ENCODE measurements at places on chromosomes 3 and 15.

DNA sequence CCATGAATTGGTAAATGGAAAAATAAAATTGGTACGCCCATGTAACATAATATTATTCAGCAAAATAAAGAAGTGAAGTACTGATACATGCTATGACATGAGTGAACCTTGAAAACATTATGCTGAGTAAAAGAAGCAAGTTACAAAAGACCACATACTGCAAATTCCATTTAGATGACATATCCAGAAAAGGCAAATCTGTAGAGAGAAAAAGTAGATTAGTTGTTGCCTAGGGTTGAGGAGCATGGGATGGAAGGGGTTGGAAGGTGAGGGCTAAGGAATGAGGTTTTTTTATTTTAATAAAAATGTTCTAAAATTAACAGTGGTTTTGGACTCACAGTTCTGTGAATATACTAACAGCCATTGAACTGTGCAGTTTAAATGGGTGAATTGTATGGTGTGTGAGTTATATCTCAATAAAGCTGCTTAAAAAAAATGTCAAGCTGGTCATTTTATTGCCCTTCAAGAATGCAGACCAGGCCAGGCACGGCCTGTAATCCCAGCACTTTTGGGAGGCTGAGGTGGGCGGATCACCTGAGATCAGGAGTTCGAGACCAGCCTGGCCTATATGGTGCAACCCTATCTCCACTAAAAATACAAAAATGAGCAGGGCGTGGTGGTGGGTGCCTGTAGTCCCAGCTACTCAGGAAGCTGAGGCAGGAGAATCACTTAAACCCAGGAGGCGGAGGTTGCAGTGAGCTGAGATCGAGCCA lies 8.1 kb upstream of the DLG1 start:
- DNase-seq: no peak

- DNase-seq: peak; percentile 18
Observed at GRCh38 chr3:196694202-196694638, 17.8 kb downstream of the CEP19 start.

DNA sequence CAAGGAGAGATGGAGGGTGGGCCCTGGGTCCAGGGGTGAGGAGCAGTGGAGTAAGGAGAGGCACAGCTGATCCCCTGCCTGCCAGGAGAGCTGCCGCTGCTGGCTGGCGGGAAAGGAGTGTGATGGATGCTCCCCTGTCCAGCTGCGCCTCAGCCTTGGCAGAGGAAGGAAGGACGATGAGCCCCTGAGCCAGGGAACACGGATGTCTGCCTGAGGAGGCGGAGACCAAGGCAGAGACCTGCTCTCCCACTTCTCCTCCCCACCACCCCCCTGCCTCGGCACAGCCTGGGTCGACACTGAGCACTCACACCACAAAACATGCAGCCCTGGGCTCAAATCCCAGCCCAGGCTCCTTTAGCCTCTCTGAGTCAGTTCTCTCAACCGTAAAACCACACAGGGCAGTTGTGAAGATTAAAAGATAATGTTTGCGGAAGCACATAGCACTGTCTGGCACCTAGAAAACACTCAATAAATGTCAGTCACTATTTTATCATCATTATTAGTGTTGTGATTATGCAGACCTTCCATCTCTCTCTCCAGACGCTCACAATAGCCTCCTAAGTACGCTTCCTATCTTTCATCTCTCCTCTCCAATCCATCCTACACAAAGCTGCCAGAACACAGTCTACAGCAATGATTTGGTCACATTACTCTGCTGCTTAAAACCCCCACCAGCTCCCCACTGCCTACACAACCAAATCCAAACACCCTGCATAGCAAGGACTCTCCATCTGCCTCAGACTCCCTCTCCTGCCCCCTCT lies 52.2 kb downstream of the SEMA5B start:
- no peak for DNase-seq

DNA sequence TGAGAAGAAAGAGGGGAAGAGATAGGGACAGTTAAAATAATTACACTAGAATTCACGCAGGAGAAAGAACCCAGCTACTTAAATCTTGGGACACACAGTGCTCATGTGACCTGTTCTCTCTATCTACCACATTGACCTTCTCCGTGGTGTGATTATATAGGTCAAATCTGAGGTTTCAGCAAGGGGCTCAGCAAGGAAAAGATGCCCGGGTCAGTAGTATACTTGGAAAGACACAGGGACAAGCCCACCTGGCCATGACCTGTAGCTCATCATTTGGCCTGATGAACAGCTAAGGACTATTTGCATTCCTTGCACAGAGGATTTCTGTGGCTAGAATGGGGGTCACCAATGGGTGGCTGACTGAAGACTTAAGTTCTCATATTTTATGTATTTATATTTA lies 71.9 kb downstream of the SSR3 start:
- no peak for DNase-seq

GRCh38 chr3:136787349-136787748 lies 31.6 kb upstream of the SLC35G2 start:
- peak; percentile 6 for DNase-seq

DNA sequence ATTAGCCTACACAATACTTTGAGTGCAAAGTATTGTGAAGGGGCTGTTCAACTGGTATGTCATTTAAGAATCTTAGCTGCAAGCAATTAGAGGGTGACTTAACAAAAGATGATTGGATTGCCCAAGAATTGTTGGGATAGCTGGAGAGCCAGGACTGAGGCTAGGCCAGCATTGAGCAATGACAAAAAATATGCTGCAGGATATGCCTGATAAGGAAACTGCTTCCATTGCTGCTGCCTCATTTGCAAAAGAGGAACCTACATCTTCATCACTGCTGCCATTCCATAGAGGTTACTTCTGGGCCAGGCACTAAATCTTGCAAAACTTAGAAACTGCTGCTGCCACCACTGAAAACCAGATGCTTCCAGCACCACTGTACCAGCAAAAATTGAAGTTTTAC lies 108.0 kb upstream of the TBC1D5 start:
- DNase-seq: no peak

DNA sequence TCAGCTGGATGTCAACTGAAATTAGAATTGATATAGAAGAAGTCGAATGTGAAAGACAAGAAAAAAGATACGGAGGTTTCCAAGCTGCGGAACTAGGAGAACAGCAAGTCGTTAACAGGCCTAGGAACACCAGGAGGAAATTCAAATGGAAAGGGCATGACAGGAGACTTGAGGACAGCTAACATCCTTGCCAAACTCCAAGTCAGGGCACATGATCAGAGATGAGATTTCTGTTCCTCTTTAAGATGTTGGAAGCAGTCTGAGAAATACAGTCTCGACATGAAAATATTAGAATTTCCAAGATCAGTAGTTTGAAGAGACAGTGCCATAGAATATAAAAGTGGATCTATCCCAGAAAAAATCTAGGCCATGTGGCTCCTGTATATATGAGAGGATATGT lies 5.0 kb downstream of the MYO5A start:
- no peak for DNase-seq

DNA sequence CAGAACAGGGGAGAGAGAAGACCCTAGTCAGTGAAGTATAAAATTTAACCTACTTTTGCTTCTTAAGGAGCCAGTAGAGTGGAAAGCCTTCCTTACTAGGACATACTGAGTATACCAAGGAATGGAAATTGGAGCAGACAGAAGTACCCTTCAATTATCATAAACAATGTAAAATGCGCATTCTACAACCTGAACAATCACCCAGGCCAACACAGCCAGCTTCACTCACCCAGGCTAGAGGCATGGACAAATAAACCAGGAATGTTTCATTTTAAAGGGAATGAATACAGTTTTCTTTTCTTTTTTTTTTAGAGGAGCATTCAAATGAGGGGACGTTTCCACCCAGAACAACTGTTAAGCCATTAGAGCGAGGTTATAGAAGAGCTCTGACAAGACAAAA lies 41.9 kb upstream of the PLXND1 start:
- no peak for DNase-seq

DNA sequence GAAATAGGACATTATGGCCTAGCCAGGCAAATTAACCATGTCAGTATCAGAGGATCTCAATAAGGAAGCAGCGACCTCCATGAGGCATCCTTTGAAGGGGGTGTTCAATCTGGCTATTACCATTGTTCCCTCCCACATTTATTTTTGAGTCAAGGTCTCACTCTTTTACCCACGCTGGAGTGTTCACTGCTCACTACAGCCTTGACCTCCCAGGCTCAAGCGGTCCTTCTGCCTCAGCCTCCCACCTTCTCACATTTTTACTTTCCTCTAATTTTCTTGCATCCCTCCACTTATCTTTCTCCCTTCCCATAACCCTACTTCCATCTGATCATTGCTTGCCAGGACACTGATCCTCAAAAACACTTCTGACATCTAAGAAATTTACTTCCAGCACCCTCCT lies 654.0 kb upstream of the NR2F2 start:
- DNase-seq: no peak

GRCh38 chr3:140223631-140224030 lies 288.6 kb downstream of the CLSTN2 start:
- no peak for DNase-seq
